ENCODE measurements at places on chromosomes 12 and 14.

DNA sequence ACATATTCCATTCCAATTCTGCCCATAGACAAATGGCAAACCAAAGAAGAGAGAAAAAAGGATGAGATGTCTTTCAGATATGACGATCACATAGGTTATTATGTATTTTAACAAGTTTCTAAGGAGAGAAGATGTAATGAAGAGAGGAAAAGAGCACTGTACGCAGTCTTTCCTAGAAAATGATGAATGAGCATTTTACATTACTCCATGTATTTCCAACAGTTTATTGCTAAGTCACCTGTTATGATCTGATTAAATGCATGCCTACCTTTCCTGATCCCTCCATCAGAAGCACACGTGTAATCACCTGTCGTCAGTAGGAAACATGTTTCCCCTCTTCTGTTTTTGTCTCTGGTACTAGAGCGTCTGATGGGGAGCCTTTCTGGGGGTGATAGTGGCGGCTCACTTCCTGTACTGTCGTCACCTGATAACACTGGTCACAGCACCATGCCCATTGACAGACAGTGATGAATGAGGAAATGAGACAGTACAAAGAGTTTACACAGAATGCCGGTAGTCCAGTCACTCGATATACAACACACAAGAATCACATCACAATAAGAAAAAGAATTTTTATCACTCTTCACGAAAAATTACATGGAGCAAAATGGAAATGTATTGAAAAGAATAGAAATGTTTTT lies 161.6 kb downstream of the KCNC2 start:
- DNase-seq: no peak

DNA sequence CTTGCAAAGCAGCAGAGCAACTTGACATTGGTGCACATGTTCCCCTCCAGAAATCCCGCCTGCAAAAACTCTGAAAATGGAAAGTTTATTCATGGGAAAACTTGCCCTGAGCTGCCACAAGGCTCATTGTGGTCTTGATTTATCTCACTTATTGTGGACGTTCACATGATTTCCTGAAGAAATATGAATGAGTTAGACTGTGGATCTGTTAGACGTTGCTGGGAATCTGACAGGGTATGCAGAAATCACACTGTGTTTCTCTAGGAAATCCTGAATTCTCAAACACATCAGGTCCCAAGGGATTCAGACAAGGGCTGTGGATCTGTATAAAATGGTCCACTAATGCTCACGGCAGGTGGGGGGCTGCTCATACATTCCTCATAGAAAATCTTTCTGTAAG lies 72.2 kb downstream of the EID3 start:
- DNase-seq: no peak

DNA sequence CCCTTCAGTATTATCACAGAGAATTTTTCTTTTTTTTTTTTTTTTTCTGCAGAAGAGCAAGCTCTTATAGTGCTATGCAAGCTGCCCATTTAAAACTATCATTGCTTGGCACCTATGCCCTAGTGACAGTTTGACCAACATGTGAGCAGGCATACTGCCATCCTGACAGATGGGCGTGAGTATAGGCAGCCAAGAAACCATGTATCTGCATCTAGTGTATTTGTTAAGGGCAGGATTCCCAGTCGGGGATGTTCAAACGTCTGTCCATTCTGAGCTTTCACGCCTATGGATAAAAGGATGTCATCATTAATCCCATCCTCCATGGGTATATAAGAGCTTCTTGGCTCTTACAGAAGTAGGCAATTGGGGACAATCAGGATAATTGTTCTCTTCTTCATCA lies 8.8 kb downstream of the VRK1 start:
- no peak for DNase-seq

- no peak for DNase-seq
Observed at GRCh38 chr12:69240631-69240995, 1.2 kb downstream of the CPSF6 start.

Data from activated gamma-delta T cell treated with anti-CD3 and anti-CD28 coated beads, Interleukin-2, amount 50 U/mL, for 16 hours (primary cell).